ENCODE measurements at places on chromosomes 3 and 15. TPM values are rescaled to one million over a fixed set of nuclear protein-coding genes. Genes with fewer than 3 reads are reported as not detected.
A peak's percentile ranks its signal among the peaks of the same experiment; 100 is the strongest.

DNA sequence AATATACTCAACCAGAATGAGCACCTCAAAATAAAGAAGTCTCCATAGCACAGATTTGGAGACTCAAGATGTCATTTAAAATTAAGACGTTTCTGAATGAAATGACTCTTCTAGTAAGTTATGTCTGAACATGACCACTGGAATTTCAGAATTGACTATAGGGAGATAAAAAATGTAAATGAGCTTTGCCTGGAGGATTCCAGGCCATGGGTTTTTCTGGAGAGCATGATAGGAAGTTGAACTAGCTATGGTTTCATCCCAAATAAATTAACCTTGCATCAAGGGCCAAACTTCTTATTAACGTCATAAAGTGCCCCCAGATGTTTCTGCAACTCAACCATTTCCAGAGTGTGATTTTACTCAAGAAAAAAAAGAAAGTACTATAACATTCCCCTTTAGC, 222.6 kb upstream of the NR2F2 start:
- no peak overlapping the region for H3K4me3 ChIP-seq
- no peaks in the 10 kb centered on the region for H3K36me3 ChIP-seq
- no peaks in the 10 kb centered on the region for H3K4me1 ChIP-seq
- H3K27me3 ChIP-seq = no peaks in the 10 kb centered on the region
- H3K27ac ChIP-seq = no peak overlapping the region
- no peak for DNase-seq

- peaks cover 3% of the 10 kb centered on the region for H3K4me1 ChIP-seq
- no peak for DNase-seq
- H3K36me3 ChIP-seq = no peaks in the 10 kb centered on the region
- H3K27ac ChIP-seq = no peak overlapping the region
Observed at GRCh38 chr3:138450704-138451424, 16.4 kb downstream of the ESYT3 start.

DNA sequence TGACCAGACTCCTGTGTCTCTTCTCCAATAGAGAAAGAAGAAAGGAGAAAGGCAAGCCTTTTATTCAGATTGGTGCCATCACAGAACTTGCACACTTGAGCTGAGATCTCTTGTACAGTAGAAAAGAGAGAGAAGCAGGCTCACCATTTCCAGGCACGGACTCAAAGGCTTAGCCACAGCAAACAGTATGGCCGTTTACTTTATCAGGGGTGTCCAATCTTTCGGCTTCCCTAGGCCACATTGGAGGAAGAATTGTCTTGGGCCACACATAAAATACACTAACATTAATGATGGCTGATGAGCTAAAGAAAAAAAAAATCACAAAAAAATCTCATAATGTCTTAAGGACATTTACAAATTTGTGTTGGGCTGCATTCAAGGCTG, 5.0 kb downstream of the IFT80 start:
- no peaks in the 10 kb centered on the region for H3K27me3 ChIP-seq
- DNase-seq = no peak
- peaks cover 6% of the 10 kb centered on the region for H3K36me3 ChIP-seq
- H3K27ac ChIP-seq = no peak overlapping the region

DNA sequence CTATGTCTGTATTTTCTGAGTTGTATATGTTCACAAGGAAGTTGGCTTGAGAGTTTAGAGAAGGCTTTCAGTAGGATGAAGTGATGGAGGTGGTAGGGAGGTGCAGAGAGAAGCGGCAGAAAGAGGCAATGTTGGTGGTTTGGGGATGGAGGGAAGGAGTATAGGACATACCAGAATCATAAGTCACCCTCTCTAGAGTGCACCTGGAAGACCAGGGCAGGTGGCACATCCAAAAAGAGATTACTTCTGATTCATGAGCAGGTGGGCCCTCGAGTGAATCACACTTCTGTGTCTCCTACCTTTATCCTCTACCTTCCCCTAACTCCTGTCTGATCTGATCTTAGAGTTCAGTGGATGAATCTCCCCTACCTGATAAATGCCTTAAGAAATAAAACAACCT, 41.8 kb upstream of the MRPL3 start:
- H3K27ac ChIP-seq = no peak overlapping the region
- H3K27me3 ChIP-seq = peaks cover 30% of the 10 kb centered on the region
- no peaks in the 10 kb centered on the region for H3K4me1 ChIP-seq

- H3K4me3 ChIP-seq = peak overlapping the region; percentile 95
- H3K4me1 ChIP-seq = peaks cover 46% of the 10 kb centered on the region
- no peaks in the 10 kb centered on the region for H3K27me3 ChIP-seq
- peak overlapping the region; percentile 20 for H3K27ac ChIP-seq
- DNase-seq = peak; percentile 2
Observed at GRCh38 chr3:177193688-177194268, 3.5 kb downstream of the TBL1XR1 start.

DNA sequence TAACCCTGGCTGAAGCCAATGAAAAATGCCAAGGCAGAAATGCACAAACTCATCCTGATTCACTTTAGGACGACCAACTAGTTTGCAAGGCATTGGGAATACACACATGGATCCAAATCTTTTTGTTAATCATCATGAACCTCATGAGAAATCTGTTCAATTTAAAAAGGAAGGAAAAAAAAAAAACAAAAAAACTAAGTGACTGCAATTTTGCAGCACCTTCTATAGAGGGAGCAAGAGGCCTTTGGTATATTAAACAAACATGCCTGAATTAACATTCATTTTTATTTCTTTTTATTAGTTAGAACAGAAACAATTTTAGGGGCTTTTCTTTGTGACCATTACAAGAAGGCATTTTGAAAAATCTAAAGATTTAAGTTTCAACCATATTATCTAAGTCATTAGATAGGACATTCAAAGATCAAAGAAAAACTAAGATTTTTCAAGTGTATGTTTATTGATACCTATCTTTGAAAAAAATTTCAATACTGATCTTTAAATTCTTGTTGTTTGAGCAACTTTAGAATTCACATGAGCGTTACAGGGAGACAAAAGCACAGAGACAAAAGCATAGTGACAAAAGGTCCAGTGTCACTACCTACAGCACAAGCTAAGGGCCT, 182.4 kb downstream of the CBLB start:
- H3K27ac ChIP-seq = peak overlapping the region; percentile 65
- peaks cover 21% of the 10 kb centered on the region for H3K4me1 ChIP-seq
- no peaks in the 10 kb centered on the region for H3K27me3 ChIP-seq
- no peak overlapping the region for H3K4me3 ChIP-seq
- DNase-seq = no peak

GRCh38 chr15:101672298-101672697, 20.1 kb upstream of the TM2D3 start:
- peaks cover 23% of the 10 kb centered on the region for H3K36me3 ChIP-seq
- H3K27me3 ChIP-seq = no peaks in the 10 kb centered on the region
- peaks cover 20% of the 10 kb centered on the region for H3K4me1 ChIP-seq
- DNase-seq = no peak
- no peak overlapping the region for H3K27ac ChIP-seq
- H3K4me3 ChIP-seq = no peak overlapping the region

- H3K36me3 ChIP-seq = no peaks in the 10 kb centered on the region
- no peak overlapping the region for H3K27ac ChIP-seq
- no peak overlapping the region for H3K4me3 ChIP-seq
- H3K27me3 ChIP-seq = no peaks in the 10 kb centered on the region
Observed at GRCh38 chr3:61793521-61793920, 232.2 kb downstream of the PTPRG start.

DNA sequence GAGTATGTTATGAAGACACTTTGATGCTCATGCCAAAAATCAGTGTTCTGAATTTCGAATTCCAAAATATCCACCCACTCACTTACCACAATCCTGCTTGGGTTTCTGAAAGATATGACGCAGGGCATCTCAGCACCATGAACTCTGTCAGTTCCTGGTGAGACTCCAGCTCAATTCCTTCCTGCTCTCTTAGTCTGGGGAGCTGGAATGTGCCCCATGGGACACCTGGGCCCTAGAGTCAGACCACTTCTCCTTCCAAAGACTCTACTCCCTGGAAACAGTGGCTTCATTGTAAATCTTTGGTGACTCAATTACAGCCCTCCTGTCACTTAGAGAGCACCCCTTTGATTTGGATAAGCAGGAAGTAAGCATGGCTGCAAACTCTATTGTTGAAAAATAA, 50.5 kb downstream of the CD86 start:
- H3K27me3 ChIP-seq = no peaks in the 10 kb centered on the region
- no peak overlapping the region for H3K4me3 ChIP-seq
- DNase-seq = no peak

GRCh38 chr3:81764665-81765064, 3.2 kb upstream of the GBE1 start:
- peaks cover 3% of the 10 kb centered on the region for H3K27me3 ChIP-seq
- peaks cover 6% of the 10 kb centered on the region for H3K36me3 ChIP-seq
- no peak overlapping the region for H3K27ac ChIP-seq
- H3K4me1 ChIP-seq = peaks cover 17% of the 10 kb centered on the region
- H3K4me3 ChIP-seq = no peak overlapping the region

- H3K27ac ChIP-seq = peak overlapping the region; percentile 80
- peak overlapping the region; percentile 77 for H3K4me3 ChIP-seq
- peak; percentile 97 for DNase-seq
- no peaks in the 10 kb centered on the region for H3K27me3 ChIP-seq
Observed at GRCh38 chr3:46987743-46988401, 8.4 kb downstream of the NBEAL2 start.

DNA sequence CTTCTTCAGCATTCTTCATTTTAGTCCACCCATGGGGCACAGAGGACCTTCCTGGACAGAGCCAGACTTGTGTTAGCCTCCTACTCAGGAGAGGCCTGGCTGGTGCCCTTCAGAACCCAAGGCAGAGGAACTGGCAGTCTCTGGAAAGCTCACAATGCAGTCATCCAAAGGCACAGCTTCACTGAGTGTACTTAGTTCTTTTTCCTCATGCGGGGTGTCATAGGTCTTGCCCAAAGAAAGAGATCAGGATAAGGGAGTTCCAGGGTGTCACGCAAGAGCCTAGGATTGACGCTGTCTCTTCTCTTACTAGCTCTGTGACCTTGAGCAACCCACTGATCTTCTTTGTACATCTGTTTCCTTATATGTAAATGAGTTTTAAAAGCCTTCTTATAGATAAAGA, 58.7 kb downstream of the CD200 start:
- H3K27me3 ChIP-seq = no peaks in the 10 kb centered on the region
- no peak overlapping the region for H3K4me3 ChIP-seq
- DNase-seq = no peak
- peaks cover 2% of the 10 kb centered on the region for H3K36me3 ChIP-seq

GRCh38 chr3:150699068-150699639, 4.6 kb downstream of the ERICH6 start:
- H3K27me3 ChIP-seq = peaks cover 12% of the 10 kb centered on the region
- H3K4me3 ChIP-seq = no peak overlapping the region
- no peak overlapping the region for H3K27ac ChIP-seq

DNA sequence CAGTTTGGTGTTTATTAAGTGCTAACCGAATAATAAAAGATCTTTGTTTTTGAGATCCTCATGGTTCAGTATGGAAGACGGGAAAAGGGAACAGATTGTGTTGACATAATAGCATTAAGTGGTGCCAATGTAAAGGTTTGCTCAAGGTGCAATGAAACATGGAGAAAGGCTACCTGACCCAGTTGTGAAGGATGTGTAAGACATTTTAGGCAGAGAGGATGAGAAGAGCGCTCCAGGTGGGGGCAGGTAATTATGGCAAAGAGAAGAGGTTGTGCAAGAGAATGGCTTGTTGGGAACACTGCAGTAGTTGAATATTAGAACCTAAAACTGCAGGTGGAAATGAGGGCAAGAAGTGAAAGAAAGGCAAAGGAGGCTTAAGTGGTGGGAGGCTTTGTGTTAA, 140.8 kb downstream of the DIPK2A start:
- DNase-seq = no peak
- H3K27me3 ChIP-seq = peaks cover 9% of the 10 kb centered on the region
- H3K27ac ChIP-seq = no peak overlapping the region
- no peak overlapping the region for H3K4me3 ChIP-seq
- peaks cover 3% of the 10 kb centered on the region for H3K36me3 ChIP-seq

DNA sequence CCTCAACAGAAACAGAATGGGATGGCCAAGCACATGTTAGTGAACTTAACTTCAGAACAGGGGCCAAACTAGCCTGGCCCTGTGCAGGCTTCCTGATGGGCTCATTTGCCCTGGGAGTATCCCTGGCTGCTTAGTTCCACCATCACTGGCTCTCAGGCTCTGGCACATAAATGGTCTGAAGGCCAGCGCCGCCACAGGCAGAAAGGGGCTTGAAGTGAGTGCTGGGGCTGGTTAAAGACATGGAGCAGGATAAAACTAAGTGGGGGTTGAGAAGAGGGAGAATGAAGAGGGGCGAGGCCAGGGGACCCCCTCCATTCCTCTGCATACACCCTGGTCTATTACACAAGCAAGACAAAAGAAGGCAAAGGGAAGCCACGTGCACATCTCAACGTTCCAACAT, 12.2 kb downstream of the SLCO2A1 start:
- H3K27me3 ChIP-seq = peaks cover 11% of the 10 kb centered on the region
- H3K4me3 ChIP-seq = no peak overlapping the region
- no peaks in the 10 kb centered on the region for H3K36me3 ChIP-seq
- DNase-seq = peak; percentile 34
- no peaks in the 10 kb centered on the region for H3K4me1 ChIP-seq

The CPA3 gene
- not detected for total RNA-seq

The ARGFX gene
- not detected for total RNA-seq

The GOLGA8R gene
- total RNA-seq = 13.0 TPM

The DOCK3 gene
- 4.1 TPM for total RNA-seq

The RMDN3 gene
- 33.1 TPM for total RNA-seq

The STAC gene
- total RNA-seq = not detected

The GLDN gene
- total RNA-seq = not detected

The HIGD2B gene
- total RNA-seq = 0.53 TPM

The COLQ gene
- 4.7 TPM for total RNA-seq
